CD4-positive, alpha-beta T cell treated with Interleukin-12 subunit alpha and Interleukin-12 subunit beta, for 1 hour (primary cell): ENCODE measurements at places on chromosomes 4 and X.

DNA sequence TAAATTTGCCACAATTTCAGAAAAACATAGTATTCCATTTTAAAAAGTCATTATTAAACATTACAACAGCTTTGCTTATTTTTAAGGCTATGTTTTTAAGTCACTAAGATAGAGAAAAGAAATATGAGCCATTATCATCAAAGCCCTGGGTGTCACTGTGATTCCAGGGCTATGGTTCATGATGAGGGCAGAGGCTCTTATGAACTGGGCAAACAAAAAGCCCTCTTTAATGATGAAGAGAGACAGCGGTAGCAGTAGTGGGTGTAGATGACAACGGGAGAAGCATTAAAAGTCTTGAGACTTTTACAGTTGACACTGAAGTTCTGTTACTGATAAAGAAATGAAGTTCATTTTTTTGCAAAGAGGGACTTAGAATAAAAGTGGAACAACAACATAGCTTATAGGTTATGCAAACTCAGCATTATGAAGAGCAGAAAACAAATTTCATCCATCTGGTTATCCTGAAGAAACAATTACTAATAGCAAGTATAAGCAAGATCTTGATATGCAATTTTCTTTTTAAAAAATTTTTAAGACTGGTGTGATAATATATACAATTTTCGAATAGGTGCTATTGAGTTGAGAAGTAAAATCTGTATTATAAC, 202.7 kb upstream of the ETNPPL start:
- DNase-seq: no peak

DNA sequence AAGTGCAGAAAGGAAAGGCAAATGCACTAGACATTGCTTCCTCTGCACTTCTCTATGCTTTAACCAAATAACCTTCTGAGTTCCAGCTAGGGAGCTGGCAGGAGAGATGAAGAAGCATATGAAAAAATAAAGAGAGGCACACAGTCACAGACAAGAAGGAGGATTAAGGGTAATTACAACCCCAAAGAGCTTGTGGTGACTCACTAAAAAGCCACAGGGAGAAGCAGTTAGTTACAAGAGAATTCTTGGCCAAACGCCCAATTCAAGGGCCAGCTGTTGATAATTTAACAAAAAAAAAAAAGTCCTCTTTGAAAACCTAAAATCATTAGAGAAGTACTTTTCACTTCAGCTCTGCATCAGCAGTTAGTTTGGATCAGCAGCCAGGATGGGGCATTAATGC, 478.0 kb downstream of the KCNIP4 start:
- DNase-seq: no peak

DNA sequence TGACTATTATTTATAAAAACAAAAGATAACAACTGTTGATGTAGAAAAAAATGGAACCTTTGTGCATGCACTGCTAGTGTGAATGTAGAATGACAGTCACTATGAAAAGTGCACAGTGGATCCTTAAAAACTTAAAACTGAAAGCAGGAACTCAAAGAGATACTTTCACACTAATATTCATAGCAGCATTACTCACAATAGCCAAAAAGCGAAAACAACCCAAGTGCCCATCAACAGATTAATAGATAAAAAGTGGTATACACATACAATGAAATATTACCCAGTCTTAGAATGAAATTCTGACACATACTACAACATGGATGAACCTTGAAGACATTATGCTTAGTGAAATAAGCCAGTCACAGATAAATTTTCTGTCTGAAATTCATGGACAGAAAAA, 23.8 kb downstream of the CENPC start:
- DNase-seq: no peak

DNA sequence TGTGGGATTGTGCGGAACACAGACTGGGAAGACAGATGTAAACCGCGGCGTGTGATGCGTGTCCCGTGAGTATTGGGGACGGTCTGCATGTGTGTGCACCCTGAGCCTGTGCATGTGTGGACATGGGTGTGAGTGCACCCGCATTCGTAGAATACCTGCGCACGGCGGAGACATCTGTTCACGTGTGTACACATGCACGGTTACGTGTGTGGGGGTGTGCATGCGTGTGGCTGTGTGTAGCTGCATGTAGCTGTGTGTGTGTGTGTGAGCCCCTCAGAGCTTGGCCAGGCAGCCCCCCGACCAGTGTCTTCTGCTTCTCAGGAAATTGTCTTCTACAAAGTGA, 19.6 kb downstream of the ATP5ME start:
- no peak for DNase-seq
